ENCODE measurements at places on chromosomes 3 and 15.
A peak's percentile ranks its signal among the peaks of the same experiment; 100 is the strongest.

DNA sequence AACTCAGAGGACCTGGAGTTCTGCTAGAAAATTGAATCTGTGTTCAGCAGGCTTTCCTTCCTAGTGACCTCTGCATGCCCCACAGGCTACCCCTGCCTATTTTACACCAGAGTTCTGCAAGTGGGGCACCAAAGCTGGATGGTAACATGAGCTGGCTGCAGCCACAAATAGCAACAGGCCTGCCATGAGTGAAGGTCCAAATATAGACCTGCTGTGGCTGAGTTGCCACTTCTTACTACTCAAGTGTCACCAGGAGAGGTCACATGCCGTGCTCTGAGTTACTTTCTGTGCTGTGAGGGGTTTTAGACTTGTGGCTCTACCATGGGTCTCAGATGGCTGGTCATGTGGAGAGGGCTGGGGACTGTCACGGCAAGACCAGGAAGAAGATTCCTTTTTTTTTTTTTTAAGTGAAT is at the start of gene FSD2:
TSS of gene FSD2 (minus strand) at position 76 of the 413 bp plus-strand sequence. CDS start 18,679 bp downstream, outside the sequence.
- DNase-seq, result peak; percentile 29

GRCh38 chr15:38508647-38509046 is 54.7 kb downstream of the FAM98B start:
- no peak for DNase-seq

- peak; percentile 59 for DNase-seq
These were observed 158.9 kb downstream of the IGF1R start for GRCh38 chr15:98807262-98807661.

DNA sequence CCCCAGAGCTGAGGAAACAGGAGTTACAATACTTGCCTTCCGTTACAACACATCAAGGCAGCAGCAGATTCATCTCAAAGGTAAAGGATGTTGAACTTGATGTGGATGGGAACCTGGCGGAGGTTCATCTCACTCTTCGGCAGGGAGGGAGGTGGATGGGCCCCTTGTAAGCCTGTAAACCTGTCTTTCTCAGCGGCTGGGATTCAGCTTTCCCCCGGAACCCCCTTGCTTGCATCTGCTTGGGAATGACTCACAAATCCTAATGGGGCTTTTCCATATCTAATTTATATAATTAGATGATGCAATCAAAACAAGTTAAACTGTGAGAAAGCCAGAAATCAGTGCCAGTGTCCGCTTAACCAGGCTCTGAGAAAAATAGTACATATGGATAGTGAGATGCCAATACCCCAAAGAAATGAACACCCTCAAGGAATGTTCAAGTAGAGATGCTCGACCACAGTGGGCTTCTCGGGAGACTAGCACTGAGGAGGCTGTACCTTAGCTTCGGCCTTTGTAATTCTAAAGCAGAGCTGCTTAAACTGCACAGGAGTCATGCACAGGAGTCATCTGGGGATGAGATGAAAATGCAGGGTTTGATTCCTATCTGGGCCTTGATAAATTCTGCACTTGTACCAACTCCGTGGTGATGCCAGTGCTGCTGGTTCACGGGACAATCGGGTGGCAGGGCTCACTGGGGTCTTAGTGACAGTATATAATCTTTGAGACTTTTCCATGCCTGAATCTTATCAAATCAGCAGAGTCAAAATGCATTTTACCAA is 2.2 kb upstream of the FAM240A start:
- DNase-seq, result no peak

GRCh38 chr15:40059821-40060220 is 20.8 kb upstream of the SRP14 start:
- no peak for DNase-seq

- no peak for DNase-seq
These were observed 266.7 kb downstream of the CNTN3 start for GRCh38 chr3:74347563-74348268.

DNA sequence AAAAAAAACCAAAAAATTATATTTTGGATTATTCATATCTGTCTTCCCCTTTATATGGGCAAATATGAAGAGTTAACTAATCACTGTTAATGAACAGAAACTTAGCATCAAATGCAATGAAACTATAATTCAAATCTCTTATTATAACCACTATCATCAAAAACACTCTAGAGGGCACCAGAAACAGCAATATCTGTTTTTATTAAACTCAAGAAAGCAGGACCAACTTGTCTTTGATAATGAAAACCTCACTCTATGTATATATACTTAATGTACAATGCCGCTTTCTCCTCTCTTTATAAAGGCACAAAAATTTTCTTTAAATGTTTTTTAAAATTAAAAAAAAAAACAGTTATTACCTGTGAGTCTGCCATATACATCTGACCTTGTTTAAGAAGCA is 92.7 kb downstream of the UACA start:
- peak; percentile 29 for DNase-seq

GRCh38 chr3:59535791-59536221 is 486.0 kb upstream of the CFAP20DC start:
- no peak for DNase-seq

DNA sequence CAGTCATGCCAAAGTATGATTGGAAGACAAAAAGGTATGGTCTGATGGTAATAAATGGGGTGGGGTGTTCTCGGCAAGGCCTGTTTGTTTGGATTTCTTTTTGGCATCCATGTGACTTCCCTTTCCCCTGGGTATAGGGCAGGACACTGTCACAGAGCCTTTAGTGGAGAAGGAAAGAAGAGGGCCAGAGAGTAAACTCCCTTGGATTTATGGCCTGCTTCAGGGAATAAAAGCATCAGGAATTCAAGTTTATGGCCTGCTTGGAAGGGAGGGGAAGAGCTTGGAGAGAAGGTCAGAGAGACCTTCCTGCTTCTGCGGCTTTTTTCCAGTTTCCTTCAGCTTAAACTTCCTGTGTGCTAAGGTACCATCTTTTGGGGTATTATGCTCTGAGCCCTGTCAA is 179.4 kb upstream of the ADAMTS9 start:
- no peak for DNase-seq

- DNase-seq, result no peak
These were observed 302.0 kb downstream of the RYR3 start for GRCh38 chr15:33612721-33613304.

- DNase-seq, result no peak
These were observed 20.1 kb downstream of the TGM4 start for GRCh38 chr3:44894485-44894884.

- DNase-seq, result peak; percentile 52
These were observed 17.9 kb upstream of the EPB42 start for GRCh38 chr15:43238671-43239131.

- no peak for DNase-seq
These were observed 173.8 kb upstream of the BCL6 start for GRCh38 chr3:187919048-187919447.
